Stimulated activated naive CD4-positive, alpha-beta T cell treated with Interleukin-2 at 50 U/mL for 16 hours (primary cell): ENCODE measurements at places on chromosomes 12 and 14.

DNA sequence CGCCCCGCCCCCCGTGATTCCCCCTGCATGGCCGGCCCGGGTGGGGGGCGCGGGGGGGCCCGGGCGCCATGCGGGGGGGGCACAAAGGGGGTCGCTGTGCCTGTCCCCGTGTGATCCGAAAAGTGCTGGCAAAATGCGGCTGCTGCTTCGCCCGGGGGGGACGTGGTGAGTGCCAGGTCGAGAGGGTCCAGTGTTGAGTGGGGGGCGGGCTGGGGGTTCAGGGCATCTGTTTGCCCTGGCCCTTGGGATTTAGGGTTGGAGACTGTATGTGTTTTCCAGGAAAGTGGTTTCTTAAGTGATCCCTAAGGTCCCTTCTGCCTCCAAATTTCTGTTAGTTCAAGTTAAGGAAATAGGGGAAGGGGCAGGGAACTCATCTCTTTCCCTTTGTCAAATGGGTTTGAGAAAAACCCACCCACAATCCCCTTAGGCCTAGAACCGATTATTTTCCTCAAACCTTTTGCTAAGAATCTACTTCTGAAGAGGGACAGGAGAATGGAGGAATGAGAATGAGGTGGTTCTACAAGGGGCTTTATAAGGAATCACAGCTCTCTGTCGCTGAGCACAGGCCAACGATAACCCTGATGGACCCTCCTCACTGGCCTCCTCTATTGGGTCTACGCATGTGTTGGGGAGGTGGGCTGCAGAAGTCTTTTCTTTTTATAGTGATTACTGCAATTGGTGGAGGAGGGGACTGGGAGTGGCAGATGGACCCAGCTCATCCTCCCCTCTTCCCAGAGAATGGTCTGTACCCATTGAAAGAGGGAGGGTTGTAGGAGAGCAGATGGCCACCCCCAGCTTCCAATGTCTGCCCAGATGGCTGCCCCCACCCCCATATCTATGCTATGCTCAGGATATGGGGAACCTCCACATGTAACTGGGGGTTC, 834 bp downstream of the ARHGEF25 start:
- no peak for DNase-seq

DNA sequence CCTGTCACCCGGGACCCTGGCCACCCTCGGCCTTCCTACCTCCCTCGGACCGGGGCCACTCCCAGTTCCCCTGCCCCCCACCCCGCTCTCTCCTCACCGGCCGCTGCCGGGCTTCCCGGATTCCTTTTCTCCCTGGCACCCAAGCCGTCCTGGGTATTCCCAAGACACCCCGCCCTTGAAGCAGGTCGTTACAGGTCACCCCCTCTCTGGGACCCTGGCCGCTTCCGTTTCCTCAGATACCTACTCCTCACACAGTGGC, 493 bp downstream of the NUMB start:
- no peak for DNase-seq

- DNase-seq: no peak
Measured at GRCh38 chr14:91464615-91465205, 45.4 kb downstream of the PPP4R3A start.

DNA sequence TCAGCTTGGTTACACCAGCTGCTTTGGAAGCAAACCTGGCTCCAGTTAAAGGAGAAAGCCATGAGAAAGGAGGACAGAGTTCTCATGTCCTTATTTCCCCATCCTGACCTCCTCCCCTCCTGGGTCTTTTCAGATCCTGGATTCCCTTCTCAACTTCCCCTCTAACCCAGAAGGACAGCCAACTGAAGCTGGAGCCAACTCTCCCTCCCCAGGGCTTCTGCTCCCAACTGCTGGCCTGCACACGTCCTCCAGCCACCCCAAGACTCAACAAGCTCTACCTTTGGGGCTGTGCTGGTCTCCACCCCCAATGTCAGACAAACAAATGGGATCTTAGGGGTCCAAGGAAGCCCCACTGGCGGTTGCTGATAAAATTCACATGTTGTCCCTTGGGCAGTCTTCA, 651.1 kb upstream of the TBX3 start:
- no peak for DNase-seq

- DNase-seq: no peak
Measured at GRCh38 chr12:32891956-32892355, 4.6 kb downstream of the PKP2 start.

- DNase-seq: no peak
Measured at GRCh38 chr14:71620401-71620800, 311.8 kb upstream of the RGS6 start.

DNA sequence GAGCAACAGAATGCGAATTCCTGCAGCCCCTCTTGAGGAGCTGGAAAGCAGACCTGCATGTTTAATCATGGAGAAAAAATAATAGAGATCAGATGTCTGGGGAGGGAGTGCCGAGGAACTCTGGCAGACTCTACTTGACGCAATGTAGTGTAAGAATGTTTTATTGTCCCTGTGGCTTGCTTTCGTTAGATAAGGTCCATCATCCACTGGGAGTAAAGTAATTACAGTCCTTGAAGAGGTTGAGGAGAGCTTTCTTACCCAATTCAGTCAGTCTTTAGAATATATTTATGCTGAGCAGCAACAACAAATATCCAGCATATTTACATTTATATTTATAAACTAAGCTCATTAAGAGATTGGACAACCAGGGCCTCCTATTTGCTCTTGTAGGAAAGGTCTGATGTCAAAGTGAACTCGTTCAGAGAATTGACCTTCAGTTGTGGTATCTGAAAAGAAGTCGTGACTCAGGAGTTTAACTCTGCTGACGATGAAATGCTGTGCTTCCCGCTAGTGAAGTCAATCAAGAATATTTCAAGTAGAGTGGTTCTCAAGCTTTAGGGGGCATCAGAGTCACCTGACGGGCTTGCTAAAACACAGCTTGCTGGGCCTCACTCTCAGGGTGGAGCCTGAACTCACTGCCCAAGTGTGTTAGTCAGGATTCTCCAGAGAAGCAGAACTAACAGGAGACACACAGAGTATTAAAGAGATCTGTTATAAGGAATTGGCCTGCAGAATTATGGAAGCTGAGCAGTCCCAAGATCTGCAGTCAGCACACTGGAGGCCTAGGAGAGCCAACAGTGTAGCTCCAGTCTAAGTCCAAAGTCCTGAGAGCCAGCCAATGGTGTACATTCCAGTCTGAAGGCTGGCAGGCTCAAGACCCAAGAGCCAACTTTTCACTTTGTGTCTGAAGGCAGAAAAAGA, 139.3 kb upstream of the LMNTD1 start:
- no peak for DNase-seq

- no peak for DNase-seq
Measured at GRCh38 chr12:72839696-72840095, 567.5 kb downstream of the TRHDE start.

DNA sequence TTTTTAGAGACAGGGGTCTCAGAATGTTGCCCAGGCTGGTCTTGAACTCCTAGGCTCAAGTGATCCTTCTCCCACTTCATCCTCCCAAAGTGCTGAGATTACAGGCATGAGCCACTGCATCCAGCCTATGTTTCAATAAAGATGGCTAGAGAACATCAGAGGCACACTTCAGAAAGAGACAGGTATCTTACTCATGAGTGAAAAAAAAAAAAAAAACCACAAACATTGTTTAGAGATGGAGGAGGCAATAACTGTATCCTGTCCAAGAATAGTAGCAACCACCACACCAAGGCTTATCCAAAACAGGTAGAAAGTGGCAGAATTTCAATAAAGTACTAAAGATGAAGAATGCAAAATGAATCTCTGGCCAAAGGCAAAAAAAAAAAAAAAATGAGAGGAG, 30.3 kb downstream of the EEA1 start:
- no peak for DNase-seq

DNA sequence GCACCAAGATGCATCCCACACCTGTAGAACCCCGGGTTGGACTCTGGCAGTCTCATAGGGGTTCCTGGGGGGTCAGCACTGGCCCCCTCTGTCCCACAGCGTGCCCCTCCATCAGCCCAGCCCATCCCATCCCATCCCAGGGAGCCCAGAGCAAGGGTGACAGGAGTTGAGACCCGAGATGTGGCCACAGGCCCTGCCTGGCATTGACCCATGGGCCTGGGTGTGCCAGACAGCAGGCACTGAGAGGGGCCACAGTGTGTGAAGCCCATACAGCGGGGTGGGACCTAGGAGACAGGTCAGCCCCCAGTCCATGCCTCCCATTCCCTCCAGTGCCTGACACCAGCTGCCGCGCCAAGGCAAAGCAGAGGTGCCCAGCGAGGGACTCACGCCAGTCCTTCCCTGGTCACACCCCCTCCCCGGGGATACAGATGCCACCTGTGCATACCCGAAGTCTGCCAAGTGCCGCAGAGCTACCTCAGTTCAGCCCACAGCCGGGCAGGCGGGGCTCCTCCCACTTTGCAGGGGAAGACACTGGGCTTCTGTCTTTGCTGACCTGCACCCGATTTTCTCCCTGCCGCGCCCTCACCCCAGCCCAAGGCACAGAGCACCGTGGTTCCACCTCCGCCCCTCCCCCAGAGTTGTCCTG, 50.4 kb downstream of the CYP46A1 start:
- no peak for DNase-seq

DNA sequence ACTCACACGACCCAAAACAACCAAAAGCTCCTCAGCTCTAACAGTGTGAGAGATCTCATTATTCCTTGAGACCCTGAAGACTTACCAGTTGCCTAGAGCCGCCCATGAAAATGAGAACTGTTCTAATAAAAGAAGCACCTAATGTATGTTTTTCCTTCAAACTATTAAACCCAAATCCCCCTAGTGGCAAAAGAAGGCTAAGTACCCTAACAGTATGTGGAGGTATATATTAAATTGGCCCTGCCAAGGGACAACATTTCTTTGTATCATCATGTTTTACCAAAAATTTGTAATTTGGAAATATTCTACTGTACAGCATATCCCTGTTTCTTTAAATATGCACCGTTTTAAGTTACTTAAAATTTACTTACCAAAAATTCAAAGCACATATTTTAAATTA, 38.0 kb upstream of the PPFIA2 start:
- DNase-seq: no peak

GRCh38 chr12:3712209-3712992, 40.5 kb downstream of the CRACR2A start:
- no peak for DNase-seq

DNA sequence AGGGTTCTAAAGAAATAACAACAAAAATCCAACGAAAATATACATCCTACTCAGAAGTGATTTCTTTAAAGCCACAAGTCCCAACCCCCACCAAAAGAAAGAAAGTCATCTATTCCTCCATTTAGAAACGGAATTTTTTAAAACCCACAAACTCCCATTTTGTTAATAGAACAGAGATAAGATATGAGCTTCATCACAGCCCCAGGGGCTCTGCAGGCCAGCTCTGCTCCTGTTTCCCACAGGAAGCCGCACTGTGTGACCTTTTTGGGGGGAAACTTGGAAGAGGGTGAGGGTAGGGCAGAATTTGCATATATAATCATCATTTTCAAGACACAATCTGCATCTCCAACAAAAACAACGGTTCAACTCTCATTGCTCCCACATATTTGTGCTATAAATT, 2.8 kb downstream of the FBXL14 start:
- DNase-seq: no peak

GRCh38 chr12:119128527-119128926, 50.2 kb upstream of the HSPB8 start:
- no peak for DNase-seq

GRCh38 chr14:41222581-41222980, 384.1 kb upstream of the LRFN5 start:
- no peak for DNase-seq
